Nephron progenitor cell (in vitro differentiated cells): ENCODE measurements at places on chromosomes 7 and 10.

GRCh38 chr7:130912862-130913638, 179.0 kb upstream of the KLF14 start:
- DNase-seq, result no peak

DNA sequence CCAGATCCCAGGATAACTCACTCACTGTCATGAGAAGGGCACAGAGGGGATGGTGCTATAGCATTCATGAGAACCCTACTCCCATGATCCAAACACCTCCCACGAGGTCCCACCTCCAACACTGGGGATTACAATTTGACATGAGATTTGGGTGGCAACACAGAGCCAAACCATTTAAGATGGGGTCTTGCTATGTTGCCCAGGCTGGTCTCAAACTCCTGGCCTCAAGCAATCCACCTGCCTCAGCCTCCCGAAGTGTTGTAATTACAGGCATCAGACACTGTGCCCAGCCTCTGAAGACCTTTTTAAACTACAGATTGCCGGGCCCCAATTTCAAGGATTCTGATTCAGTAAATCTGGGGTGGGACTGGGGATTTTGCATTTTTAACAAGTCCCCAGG, 98.5 kb downstream of the BAMBI start:
- DNase-seq, result no peak

- no peak for DNase-seq
These were observed 839.2 kb upstream of the CELF2 start for GRCh38 chr10:10178476-10178875.

DNA sequence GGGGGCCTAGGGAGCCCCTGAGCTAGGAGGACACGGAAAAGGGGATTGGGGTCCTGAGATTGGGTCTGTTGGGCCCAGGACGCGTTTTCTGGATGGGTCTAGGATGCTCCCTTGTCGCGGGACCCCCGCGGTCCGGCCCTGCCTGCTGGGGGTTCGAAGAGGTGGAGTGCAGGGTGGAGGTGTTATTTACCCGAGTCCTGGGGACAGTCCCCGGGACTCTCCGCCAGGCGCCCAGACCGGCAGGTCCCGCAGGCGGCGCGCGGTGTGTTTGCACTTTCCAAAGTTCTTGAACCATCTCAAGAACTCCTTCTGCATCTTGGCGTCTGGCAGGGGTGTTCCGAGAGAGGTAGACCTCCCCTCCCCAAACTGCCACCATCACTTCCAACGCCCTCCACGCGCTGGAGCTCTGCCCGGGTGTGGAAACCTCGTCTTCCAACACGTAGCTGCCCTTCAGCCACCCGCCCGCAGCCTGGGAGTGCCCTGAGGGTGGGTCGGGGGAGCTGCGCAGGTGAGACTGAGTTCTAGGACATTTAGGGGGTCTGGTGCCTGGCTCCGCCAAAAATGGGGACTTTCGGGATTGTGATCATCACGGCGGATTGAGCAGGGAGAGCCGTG, 569 bp downstream of the CAV1 start:
- peak; percentile 25 for DNase-seq

GRCh38 chr10:102426803-102427287, 5.5 kb downstream of the CUEDC2 start:
- DNase-seq, result no peak

- DNase-seq, result no peak
These were observed 33.1 kb upstream of the R3HCC1L start for GRCh38 chr10:98101366-98101765.

- DNase-seq, result no peak
These were observed 93.7 kb downstream of the SEMA3A start for GRCh38 chr7:84100866-84101265.

DNA sequence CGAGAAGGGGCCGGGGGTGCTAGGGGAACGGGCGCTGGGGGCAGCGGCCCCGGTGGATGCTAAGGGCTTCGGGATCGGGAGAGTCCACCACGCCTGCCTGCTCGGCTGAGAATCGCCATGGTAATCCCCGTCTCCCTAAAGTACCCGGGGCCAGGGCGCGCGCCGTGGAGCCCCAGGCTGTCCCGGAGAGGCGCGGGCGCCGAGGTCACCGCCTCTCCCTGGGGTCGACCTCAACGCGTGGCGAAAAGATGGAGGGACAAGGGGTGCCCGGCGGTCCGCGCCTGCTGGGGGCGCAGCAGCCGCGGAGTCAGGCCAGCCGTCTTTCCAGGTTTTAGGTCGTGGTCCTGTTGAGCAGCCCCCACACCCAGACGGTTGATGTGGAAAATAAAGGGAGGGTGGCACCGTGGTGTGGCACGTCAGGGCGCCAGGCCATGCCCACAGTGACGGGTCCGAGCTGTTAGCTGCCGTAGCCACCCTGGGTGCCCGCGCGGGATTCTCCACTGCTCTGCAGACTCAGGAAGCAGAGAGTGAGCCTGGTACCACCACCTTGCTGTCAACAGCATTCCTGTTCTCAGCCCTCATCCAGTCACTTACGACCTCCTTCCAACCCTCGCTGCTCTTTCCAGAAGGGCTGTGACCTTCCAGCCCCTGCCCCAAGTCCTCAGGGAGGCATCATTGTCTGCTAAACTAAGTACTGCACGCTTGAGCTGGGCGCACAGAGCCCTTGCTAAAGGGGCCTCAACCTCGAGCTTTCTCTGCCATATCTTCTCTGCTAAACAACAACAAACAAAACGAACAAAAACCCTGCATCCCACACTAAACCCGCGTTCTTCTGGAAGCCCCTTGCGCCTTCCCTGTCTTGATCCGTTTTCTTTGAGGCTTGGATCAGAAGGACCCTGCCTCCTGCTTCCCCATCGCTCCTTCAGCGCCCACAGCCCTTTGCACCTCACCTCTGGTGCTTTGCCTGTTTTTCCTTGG, 666 bp downstream of the SMKR1 start:
- DNase-seq, result peak; percentile 25

GRCh38 chr10:110558041-110558440, 9.5 kb upstream of the SMC3 start:
- DNase-seq, result no peak

- DNase-seq, result no peak
These were observed 186.8 kb upstream of the NEBL start for GRCh38 chr10:21083861-21084260.

GRCh38 chr7:29866490-29866930, 60.2 kb downstream of the WIPF3 start:
- DNase-seq, result no peak

DNA sequence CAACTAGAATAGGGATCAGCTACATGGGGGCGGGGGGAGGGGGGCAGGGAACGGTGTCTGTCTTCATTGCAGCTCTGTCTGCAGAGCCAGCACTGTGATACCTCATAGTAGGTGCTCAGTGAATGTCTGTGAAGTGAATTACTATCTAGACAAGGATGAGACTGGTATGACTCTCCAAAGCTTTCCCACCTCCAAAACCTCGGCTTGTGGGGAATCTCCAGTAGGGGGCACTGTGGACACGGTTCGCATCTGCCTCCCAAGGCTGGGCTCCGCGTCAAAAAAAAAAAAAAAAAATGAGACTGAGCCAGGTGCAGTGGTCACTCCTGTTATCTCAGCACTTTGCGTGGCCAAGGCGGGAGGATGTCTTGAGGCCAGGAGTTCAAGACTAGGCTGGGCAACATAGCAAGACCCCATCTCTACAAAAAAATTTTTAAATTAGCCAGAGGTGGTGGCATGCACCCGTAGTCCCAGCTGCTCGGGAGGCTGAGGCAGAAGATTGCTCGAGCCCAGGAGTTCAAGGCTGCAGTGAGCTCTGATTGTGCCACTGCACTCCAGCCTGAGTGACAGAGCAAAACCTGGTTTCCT, 9.6 kb downstream of the TRIM56 start:
- DNase-seq, result peak; percentile 55

DNA sequence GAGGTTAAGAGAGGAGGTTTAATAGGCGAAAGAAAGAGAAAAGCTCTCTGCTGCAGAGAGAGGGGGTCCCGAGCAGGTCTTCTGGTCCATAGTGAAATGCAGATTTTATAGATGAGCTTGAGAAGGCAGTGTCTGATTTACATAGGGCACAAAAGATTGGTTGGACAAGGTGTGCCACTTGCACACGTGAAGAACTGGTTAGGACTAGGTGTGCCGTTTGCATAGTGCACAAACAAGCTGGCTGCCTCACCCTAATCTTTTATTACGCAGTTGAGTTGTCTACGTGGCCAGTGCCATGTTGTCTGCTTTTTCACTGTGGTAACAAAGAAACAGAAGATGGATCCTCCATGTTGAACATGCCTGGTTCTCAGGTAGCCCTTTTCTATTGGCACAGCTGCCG, 82.6 kb downstream of the AMPH start:
- DNase-seq, result no peak

GRCh38 chr7:104410742-104411141, 82.3 kb downstream of the LHFPL3 start:
- DNase-seq, result no peak

DNA sequence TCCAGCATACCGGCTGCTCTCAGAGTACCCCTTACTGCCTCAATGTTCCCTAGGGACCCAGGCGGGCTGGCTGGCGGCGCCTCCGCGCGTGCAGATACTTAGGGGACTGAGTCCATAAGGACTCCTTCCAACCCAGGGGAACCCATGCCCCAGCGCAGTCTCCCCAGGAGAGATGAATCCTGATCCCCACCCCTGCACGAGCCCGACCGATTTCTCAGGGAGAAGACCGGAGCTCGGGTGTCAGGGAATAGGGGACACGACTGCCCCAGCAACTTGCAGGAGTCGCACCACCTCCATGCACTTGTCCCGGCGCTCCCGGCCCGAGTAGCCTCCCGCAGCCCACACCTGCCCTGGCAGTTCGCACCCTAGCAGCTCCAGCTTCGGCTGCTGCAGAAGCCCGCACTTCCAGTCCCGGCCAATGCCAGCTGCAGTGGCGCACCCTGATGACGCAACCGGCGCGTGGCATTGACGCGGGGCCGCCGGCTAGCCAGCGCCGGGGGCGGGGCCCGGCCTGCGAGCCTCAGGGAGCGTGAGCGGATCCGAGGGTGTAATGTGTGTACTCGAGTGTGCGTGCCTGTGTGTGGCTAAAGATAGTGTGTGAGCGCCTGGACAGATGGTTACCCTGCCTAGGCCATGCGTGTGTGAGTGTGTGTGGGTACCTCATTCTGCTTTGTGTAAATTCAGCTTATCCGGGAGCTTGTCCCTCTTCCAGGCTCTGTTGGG, at the start of gene GPAM:
Gene GPAM, minus strand, starts transcription at position 437 of the 723 bp plus-strand sequence. CDS start 1,981 bp downstream, outside the sequence.
- peak; percentile 100 for DNase-seq

- DNase-seq, result no peak
These were observed 132.2 kb upstream of the FAM20C start for GRCh38 chr7:60017-60675.

DNA sequence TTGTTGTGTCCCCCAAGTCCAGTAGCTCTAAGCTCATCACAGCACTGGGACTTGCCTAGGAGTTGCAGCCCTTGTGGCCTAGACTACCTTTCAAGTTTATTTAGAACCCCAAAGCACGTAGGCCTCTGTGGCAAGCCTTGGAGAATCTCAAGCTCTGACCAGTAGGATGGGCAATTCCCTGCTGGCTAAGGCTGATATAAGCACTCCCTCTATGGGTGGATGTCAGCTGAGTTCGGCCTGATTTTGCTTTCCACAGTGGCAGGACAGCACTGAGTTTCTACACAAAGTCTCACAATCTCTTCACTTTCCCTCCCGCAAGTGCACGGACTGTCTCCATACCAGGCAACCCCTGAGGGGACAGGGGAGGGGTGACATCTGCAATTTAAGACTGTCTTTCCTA, 886.4 kb upstream of the LRRN3 start:
- DNase-seq, result peak; percentile 3

- DNase-seq, result no peak
These were observed 566.3 kb downstream of the GRM8 start for GRCh38 chr7:126686474-126686873.

GRCh38 chr7:138483531-138483930, 23.5 kb downstream of the TRIM24 start:
- DNase-seq, result no peak

DNA sequence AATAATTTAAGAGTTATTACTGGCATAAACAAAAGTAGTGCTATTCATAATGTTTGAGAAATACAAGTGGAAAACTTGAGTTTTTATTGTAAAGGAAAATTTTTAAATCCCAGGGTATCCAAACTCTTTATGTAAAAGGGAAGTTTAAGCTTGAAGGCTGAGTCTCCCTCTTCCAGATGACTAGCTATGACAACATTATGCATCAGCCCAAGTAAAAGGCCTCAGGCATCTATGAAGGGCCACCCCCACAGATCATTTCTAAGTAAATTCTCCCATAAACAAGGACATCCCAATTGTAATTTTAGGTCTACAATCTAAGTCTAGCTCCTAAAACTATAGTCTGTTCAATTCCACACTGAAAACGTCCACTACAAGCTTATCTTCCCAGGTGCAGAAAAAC, 166.2 kb upstream of the STEAP1 start:
- no peak for DNase-seq

DNA sequence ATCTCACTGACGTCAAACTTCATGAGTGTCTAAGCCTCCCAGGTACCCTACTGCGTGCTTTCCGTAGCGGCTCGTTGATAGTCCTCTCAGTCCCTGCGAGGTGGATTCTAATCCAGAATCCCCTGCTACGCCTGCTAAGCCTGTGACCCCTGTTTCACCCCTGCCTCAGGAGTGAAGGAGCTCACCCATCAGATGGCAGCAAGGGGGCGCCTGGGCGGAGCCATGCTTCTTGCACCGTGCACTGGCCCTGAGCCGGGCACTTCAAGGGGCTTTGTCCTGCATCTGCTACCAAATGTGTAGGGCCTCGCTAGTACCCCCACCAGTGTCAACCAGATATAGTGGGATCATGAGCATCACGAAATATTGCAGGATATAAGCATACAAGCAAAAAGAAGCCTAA, 918 bp upstream of the STRA8 start:
- peak; percentile 17 for DNase-seq

DNA sequence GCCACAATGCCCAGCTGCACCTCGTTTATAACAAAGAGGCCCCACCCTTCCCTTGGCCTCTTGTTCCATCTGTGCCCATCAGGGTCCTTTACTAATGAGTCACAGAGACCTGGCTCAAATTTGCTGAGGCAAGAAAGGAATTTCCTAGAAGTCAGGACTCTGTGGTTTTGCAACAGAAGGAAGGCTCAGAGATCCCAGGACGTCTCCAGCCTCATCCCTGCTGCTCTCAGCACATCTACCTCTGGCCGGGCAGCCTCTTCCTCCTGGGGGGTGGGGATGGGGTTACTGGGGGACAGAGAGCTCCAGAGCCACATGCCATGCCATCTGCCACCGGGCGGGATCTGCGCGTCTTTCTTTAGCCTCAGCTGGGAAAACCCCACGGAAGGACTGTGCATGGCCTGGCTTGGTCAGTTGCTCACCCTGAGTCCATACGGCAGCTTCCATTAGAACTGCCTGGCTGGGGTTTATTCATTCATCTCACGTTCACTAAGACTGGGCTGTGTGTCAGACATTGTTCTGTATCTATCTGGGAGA, 41.9 kb upstream of the PSMG3 start:
- no peak for DNase-seq

DNA sequence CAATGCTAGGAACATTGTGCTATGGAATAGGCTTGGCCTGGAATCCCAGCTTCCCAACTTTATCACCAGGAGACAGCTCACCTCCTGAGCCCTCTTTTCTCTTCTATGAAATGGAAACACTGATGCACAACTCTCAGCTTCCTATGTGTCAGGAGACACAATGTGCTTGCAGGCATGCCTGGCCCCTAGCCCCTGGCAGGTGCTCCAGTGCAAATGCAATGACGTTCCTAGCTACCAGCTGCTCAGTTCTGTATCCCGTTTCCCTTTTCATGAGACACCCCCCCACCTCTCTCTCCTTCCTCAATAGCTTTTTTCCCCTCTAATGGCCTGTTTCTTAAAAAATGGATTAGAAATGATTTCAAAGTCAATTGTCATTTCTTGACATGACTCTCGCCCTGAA, 30.7 kb downstream of the HABP2 start:
- DNase-seq, result no peak
